ENCODE measurements at places on chromosomes 16 and 17.

DNA sequence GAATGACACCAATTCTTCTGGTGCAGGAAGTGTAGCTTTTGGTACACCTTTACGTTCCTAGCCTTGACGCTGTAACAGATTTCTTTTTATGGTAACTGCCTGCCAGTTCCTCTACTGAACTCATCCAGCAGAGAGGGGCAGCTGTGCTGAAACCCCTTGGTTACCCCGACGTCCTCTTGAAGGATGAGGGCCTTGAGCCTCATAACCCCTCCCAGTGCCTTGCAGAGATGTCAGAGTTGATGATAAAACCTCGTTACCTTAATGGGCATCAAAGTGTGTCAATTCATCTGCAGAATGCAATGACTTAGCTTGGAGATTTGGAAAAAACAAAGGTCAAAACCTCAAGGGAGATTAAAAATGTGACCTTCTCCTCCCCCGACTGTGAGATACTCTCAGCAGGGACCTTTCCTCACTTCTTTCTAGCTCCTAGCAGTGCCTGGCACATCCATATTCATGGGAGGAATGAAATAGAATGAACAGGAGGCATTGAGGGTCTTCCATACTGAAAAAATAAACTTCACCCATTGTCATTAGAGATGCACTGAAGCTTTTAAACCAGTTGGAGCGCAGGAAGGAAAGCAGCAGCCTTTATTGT is 69.2 kb downstream of the SDR42E1 start:
- no peak for DNase-seq

- DNase-seq, result no peak
These were observed 11.9 kb upstream of the CCL17 start for GRCh38 chr16:57392694-57393093.

DNA sequence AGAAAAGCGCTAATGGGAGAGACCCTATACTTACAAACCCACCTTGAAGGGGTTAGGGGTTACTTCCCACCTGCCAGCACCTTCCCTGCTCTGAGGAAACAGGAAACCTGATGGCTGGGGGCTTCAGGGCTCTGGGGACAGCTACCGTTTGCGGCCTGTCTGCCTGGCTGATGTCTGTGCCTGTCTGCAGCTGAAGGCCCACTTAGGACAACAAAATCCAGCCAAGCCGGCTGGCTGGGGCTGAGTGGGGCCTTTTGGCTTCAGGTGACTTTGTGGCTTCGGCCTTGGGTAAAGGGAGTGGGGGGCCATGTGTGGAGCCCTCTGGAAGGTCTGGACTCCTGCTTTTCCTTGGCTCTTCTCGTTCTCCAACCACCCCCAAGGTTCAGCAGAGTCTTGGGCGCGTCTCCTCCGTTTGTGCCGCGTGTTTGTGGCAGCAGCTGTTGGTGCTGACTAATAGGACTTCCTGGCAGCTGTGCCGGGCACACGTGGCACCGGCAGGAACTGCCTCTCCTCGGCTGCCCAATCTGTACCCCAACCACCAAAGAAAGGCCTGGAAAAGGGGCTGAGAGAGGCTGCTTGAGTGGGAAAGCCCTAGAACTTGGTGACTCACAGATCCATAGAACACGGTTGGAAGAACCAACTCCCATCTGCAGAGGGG is 186.7 kb downstream of the MSI2 start:
- DNase-seq, result no peak

DNA sequence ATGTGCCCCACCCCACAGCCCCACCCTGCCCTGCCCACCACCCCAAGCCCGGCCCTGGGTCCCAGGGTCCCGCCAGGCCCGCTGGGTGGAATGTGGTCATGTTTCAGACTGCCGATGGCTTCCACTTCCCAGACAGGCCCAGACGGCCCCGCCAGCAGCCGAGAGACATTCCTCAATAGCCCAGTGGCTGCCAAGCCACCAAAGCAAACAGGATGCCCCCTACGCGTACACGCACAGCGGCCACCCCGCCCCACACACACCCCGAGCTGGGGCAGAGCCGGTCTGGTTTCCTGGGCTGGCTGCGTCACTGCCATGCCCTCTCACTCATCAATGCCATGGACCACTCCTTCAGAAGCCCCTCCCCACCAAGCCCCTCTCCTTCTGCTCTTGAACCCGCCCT is 1.2 kb upstream of the KRT17 start:
- no peak for DNase-seq

GRCh38 chr17:1422885-1423284 is 22.9 kb upstream of the YWHAE start:
- no peak for DNase-seq

DNA sequence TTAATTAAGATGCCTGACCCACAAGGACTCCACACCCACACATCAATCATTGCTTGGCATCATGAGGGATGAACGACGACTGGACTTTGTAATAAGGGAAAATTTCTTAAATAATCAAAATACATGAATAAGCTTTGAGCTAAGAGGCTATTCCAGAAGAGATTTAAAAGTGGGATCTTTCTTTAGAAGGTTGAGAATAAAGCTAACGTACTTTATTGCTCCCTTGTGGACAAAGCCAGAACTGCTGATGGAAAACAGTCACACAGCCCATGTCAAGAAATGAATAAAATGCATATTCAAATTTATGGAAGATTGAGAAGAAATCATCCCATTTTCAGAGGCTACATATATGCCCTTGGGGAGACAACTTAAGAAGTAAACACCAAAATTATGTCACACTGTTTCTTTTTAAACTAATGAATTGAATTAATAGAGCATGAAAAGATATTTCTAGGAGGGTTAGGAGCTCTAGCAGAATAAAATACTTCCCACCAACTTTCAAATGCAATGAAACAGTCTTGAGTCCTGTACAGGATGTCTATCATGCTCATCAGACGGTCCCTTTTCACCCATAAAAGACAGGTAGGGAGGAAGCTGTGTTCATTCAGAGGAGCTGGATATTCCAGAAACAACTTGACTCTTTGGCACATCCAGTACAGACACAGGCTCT is 60.2 kb upstream of the PHOSPHO1 start:
- peak; percentile 62 for DNase-seq

All from AML-193 (cell line).